Inflammatory macrophage (primary cell): ENCODE measurements at places on chromosomes 7 and 10.

DNA sequence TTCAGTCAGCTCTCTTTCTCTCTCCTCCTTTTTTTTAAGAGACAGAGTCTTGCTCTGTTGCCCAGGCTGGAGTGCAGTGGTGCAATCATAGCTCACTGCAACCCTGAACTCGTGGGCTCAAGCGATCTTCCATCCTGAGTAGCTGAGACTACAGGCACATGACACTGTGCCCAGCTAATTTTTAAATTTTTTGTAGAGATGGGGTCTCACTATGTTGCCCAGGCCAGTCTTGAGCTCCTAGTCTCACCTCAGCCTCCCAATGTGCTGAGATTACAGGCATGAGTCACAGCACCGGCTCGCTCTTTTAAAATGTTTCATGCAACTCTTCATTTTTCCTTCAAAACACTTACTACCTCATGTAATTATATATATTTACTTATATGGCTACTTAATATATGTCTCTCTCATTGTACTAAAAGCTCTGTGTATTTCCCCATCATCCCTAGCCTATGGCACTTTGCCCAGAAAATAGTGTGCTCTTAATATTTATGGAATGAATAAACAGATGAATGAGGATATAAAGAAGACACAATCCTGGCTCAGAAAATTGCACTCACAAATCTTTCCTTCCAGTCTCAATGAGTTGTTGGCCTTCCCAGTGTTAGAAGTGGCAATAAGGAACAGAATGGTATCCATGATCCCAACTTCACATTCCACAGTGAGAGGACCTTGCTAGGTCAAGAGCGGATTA, 33.9 kb downstream of the EBLN1 start:
- DNase-seq: no peak

DNA sequence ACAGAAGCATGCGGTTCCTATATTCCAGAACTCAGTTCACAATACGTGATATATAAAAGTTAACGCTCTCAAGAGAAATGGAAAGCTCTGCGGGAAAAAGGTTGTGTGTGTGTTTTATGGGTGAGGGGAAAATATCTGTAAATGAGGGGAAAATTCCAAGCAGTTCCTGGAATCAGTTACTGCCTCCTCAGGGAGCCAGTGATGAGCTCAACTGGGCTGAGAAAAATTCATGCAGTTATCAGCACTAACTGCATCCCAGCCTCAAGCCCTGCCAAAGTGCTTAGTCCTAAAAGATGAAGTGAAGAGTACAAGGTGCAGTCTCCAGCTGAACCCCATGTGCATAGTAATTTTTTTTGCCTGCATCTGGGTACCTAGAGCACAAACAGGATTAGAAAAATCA, 191.9 kb downstream of the CDK14 start:
- DNase-seq: no peak

DNA sequence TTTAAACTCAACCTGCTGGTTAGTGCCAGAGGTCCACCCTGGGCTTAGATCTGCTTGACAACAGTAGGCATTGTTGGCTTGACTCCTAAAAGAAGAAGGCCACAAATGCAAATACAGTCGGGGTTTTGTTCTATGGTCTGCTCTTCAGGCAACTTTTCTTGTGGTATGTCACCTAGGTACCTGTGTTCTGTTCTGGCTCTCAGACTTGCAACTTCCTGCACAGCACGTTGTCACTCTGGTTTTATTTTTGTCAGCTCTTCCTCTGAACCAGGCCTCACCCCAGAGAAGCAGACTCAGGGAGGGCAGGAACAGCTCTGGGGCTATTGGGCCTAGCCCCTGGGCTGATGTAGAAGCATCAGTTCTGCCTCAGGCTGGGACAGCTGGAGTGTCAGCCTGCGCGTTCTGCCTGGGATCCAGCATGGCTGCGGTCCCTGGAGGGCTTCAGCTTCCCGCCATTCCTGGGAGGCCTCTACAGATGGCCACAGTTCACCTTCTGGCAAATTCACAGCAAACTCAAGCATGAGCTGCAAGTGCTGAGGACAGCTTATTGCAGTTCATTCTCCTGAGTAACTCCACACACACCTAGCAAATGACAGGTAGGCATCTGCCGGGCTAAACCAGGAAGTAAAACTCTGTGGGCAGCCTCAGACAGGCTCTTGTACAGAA, 11.0 kb upstream of the PDCD4 start:
- DNase-seq: no peak

DNA sequence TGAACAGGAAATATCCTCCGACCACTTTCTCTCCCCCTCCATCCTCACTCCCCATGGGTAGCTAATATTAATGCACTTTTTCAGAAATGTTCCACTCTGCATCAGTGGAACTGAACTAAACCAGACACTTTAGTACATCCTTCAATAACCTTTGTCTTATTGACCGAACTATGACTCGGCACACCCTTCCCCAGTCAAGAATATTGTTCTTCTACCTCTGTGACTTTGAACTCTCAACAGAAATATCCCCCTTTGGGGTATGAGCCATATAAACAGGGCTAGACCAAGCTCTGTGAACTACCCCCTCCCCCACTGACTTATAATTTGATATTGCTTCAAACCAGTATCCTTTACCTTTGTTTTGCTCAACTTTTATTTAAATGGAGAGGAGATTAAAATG, 57.9 kb upstream of the CAPZA2 start:
- no peak for DNase-seq

- no peak for DNase-seq
These were observed 30.5 kb downstream of the HHEX start for GRCh38 chr10:92719991-92720830.

- DNase-seq: peak; percentile 43
These were observed 24.8 kb downstream of the OR9A2 start for GRCh38 chr7:143002106-143002505.

GRCh38 chr7:101804967-101805366, 12.5 kb upstream of the CUX1 start:
- no peak for DNase-seq

GRCh38 chr10:70592746-70593512, 9.6 kb downstream of the PRF1 start:
- DNase-seq: peak; percentile 20

DNA sequence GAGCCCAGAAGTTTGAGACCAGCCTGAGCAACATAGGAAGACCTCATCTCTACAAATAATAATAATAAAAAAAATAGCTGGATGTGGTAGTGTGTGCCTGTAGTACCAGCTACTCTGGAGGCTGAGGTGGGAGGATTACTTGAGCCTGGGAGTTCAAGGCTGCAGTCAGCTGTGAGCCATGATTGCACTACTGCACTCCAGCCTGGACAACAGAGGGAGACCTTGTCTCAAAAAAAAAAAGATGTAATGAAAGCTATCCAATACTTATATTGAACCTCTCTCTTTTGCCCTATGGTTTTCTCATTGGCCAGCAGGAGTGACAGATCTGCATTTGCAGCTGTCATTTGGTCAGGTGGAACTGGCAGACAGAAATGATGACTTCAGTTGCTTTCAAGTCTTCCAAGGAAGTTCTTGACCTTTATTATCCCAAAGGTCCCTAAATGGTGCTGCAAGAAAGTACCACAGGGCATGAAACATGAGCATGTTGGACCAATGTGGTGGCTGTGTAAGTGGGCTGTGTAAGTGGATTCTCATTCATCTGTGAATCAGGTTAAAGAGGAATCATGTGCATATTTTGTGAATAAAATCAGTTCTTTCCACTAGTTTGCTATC, 99.4 kb downstream of the CALD1 start:
- no peak for DNase-seq

- DNase-seq: no peak
These were observed 18.6 kb upstream of the RAPGEF5 start for GRCh38 chr7:22375359-22376048.

- no peak for DNase-seq
These were observed 26.5 kb downstream of the RNF32 start for GRCh38 chr7:156667110-156667426.

- DNase-seq: peak; percentile 86
These were observed 12.5 kb upstream of the TSPAN15 start for GRCh38 chr10:69438536-69439349.

GRCh38 chr10:101080933-101081931, 19.4 kb downstream of the KAZALD1 start:
- no peak for DNase-seq

DNA sequence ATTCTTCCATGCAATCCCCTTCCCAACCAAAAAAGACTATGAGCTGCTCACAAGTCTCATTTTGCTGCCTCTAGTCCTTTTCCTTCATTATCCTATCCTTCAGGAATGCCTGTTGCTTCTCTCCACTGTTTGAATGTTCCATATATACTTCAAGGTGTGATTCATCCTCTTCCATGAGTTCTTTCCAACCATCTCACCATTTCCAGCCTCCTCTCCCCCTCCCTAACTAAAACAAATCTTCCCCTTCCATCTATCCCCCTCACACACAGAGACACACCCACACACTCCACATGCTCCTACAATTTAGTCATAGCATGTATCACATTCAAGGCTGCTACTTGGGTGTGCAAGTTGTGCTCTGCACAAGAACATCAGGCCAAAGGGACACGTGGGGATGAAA, 254.3 kb downstream of the DYNC1I1 start:
- DNase-seq: no peak

GRCh38 chr10:712089-712488, 22.6 kb upstream of the DIP2C start:
- DNase-seq: no peak

DNA sequence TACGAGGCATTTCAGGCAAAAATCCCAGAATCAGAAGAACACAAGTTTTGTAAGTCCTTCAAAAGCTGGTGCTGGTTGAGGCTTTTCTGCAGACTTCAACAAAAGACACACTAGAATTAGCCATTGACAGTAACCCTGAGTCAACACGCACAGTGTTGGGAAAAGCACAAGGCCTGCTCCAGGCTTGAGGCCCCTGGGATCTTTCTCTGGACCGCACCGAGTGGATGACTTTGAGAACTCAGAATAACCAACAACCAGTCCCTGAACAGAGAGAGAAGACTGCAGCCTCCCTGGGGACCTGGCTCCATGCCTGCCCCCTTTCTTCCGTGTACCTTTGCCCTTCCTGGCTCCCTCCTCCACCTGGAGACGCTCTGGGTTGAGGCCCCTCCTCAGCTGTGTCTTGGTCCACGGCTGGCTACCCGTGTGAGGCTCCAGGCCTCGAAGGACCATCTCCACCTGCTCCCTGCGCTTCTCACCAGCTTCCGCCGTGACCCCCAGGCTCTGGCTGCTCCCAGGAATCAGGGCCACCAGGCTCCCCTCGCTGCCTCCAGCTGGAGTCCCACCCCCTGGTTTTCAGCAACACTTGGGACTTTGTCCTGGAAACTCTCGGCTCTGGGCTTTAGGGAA, 28.4 kb downstream of the DIP2C start:
- DNase-seq: no peak

DNA sequence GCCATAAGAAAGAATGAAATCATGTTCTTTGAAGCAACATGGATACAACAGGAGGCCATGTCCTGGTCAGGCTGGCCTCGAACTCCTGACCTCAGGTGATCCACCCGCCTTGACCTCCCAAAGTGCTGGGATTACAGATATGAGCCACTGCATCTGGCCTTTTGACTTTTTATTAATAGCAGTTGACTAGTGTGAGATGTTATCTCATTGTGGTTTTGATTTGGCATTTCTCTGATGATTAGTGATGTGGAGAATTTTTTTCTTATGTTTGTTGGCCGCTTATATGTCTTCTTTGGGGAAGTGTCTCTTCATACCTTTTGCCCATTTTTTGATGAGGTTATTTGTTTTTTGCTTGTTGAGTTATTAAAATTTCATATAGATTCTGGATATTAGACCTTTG, 400.9 kb downstream of the SUGCT start:
- DNase-seq: no peak

GRCh38 chr10:119299531-119299930, 92.2 kb downstream of the GRK5 start:
- DNase-seq: no peak

- DNase-seq: no peak
These were observed 673.1 kb downstream of the TNS3 start for GRCh38 chr7:46908770-46909169.
